ENCODE measurements at places on chromosomes 6 and 20.
A peak's percentile ranks its signal among the peaks of the same experiment; 100 is the strongest.

GRCh38 chr20:21509597-21510371 is 4.1 kb downstream of the NKX2-2 start:
- no peak for DNase-seq

- no peak for DNase-seq
Observed at GRCh38 chr20:49823152-49823847, 10.7 kb downstream of the SLC9A8 start.

DNA sequence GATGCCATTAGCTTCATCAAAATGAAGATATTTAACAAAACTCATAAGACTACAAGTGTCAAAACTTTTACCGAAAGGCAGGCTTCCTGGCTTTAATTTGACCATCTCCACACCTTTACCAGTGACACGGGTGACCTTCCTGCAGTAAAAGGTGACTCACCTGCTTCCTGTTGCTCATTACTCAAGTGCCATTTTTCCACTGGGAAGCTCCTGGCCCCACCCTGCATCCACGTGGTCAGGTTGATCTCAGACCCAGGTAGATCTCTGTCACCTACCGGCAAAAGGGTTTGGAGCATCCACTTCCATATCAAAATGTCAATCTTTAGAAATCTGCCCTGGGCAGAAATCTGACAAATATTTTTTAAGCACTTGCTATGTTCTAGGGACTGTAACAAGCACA is 31.9 kb upstream of the CDH4 start:
- DNase-seq = no peak

DNA sequence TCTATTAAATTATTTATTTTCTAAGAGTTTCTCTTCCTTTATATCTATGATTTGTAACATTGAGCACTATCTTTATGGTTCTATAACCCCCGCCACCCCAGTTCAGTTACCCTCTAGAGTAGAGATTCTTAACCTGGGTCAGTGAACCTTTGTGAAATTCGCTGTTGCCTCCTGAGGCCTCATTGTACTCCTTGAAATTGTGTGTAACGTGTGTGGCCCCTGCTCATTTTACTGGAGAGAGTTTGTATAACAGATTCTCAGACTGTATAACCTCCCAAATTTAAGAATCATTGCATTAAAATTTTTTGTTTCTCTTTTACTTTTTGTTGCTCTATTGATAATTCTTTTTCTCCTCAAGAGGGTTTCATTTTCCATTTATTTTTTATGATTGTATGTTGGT is 65.3 kb downstream of the ADGRG6 start:
- no peak for DNase-seq

DNA sequence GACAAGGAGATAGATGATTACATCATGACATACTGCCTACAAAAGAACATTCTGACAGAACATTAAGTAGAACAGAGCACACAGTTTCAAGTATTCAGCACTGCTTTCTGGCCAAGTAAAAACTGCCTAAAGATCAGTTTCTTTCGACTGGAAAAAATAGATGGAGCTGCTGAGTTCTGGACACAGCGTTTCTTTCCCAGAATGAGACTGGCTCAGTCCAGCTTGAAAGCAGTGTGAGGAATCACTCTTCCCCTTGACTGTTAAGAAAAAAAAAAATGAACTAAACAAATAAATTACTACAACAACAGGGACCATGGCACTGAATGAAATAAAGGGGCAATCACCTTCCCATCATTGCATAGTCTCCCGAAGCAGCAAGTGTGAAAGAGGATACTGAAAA is 4.4 kb upstream of the LYRM2 start:
- no peak for DNase-seq

GRCh38 chr20:46375771-46376170 is 30.6 kb downstream of the ELMO2 start:
- DNase-seq = no peak

GRCh38 chr6:41965429-41966213 is 24.0 kb upstream of the CCND3 start:
- DNase-seq = no peak

DNA sequence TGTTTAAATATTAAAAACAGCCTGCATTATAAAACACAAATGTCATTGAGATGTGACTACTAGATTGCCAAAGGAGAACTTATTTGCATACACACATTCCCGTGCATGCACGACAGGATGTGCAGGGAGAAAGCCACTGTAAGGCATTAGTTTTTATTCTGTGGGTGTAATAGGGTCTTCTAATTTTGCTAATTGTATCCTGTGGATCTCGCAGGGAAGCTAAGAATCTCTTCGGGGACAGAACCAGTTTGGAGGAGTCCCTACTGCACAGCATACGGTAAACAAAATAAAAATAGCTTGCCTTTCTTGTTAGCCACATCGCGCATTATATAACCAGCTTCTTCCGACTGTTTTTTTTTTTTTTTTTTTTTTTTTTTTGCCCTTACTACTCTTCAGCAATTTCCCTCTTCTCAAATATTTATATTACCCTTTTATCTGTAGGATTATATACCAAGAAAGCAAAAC is 2.0 kb downstream of the ATXN1 start:
- DNase-seq = no peak

DNA sequence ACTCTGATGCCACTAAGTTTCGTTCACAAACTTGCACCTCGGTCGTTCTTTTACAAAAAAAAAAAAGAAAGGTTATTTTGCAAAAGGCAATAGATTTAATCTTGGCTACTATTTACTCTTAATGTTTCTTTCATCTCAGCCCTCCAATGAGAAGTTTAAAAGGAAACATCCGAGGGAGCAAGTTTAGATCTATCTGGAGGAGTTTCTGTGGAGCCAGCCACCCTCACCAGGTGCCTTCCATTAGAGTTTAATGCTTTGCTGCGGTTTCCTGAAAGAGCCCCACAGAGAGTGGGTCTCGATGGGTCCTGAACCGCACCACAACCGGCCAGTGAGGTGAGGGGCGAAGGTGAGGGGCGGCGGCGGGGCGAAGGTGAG is 632 bp downstream of the PRKN start:
- DNase-seq = no peak

GRCh38 chr6:83847179-83847578 is 6.0 kb upstream of the RIPPLY2 start:
- no peak for DNase-seq

GRCh38 chr20:21490105-21490504 is 23.8 kb downstream of the NKX2-2 start:
- no peak for DNase-seq

GRCh38 chr20:5000263-5001173 is 792 bp downstream of the SLC23A2 start:
- DNase-seq = peak; percentile 0

DNA sequence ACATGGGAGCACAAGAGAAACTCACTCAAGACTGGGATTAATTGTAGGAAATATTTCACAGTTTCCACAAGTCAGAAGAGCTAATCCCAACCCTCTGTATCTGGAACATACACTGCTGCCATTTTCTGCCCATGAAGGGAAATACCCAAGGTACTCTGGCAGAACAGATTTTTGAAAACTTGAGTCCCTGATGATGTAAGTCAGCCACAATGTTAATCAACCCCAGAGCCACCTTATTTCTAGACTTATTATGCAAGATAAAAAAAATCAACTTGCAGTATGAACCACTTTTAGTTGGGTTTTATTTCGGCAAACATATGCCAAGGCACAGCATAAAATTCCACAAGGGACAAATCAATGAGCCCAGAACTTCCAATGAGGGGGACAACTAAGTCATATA is 141.5 kb downstream of the LY86 start:
- DNase-seq = no peak

GRCh38 chr20:25504366-25505135 is 80.8 kb downstream of the NINL start:
- DNase-seq = no peak

Measured in effector memory CD4-positive, alpha-beta T cell (primary cell).